Stromal cell of bone marrow (primary cell): ENCODE measurements at places on chromosomes 7 and 10.

- DNase-seq: peak; percentile 80
Measured at GRCh38 chr7:123769371-123769770, 20.6 kb upstream of the WASL start.

GRCh38 chr7:103851357-103851756 lies 138.1 kb downstream of the RELN start:
- peak; percentile 3 for DNase-seq

GRCh38 chr7:22718911-22719420 lies 8.0 kb upstream of the IL6 start:
- no peak for DNase-seq

DNA sequence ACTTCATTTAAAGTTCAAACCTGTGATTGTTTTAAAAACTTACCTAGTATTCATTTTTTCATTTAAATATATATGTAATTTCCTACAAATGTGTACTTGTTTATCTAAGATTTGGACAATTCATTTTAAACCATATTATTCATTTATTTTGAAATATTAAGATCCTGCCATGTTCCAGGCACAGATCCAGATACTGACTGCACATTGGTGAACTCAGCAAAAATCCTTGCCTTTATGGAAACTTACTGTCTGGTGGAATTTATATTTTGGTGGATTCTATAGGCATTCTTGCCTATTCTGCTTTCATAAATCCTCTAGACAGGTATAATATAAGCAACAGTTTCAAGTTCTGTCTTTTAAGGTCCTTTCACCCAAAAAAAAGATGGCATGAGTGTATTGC lies 48.3 kb upstream of the RPA3 start:
- no peak for DNase-seq

DNA sequence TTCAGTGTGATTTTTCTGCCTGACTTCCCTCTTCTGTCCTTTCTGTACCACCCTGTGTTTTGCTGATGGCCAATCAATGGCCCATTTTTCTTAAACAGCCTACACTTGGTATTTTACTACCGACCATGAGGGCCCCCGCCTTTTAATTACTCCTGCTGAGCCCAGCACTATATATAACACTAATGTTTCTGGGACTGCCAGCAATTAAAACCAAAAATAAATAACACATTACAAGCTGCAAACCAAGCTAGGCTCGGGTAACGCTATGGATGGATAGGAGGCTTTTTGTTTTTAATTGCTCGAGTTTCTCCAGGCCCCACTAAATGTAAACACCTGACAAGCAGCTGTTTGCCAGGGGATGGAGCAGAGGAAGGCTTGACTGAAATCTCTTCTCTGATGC lies 915.4 kb upstream of the AUTS2 start:
- no peak for DNase-seq

- DNase-seq: no peak
Measured at GRCh38 chr7:134714470-134715205, 64.8 kb upstream of the CALD1 start.

GRCh38 chr7:103952408-103952807 lies 37.0 kb downstream of the RELN start:
- DNase-seq: no peak

DNA sequence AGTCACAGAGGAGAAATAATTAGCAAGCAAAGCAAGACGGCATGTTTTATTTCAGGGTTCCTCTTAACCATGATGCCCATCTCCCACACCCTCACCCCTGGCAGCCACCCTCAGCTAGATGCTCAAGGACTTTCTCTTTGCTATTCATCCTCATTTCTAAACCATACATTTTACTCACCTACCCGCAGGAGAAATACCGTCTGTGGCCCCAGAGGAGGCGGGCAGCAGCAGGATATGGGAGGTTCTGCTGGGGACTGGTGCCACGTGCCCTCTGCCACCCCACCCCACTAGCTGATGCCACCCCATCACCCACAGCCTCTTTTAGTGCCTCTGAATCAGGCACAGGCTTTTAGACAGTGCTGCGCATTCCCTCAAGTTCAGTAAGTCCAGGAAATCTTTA lies 168.7 kb upstream of the ITGB1 start:
- DNase-seq: no peak

- DNase-seq: no peak
Measured at GRCh38 chr10:110978204-110978603, 58.8 kb downstream of the SHOC2 start.
